ENCODE measurements at places on chromosomes 1 and 21.

DNA sequence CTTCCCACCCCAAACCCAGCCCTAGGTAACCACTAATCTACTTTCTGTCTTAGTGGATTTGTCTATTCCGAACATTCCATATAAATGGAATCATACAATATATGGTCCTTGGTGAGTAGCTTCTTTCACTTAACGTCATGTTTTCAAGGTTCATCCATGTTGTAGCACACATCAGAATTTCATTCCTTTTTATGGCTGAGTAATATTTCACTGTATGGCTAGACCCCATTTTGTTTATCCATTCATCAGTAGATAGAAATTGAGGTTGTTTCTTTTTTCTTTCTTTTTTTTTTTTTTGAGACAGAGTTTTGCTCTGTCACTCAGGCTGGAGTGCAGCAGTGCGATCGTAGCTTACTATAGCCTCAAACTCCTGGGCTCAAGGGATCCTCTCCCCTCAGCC is 3.2 kb downstream of the SPATA21 start:
- no peak for DNase-seq

DNA sequence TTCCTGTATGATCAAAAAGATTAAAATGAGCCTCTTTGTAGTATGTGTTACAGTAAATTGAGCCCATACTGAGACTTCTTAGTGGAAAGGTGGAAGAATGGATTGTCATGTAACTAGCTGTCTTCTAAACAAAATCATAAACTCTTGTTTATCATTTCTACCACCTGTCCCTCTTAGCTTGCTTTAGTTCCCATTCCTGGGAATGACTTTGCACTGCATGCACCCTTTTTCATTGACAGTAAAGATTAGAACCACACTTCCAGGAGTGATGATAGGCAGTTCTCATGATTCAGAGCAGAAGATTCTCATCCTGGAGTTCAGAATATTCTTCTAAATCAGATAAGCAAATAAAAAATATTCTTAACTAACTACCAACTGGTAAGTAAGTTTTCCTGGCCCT is 28.0 kb downstream of the DENND2D start:
- DNase-seq, result no peak

DNA sequence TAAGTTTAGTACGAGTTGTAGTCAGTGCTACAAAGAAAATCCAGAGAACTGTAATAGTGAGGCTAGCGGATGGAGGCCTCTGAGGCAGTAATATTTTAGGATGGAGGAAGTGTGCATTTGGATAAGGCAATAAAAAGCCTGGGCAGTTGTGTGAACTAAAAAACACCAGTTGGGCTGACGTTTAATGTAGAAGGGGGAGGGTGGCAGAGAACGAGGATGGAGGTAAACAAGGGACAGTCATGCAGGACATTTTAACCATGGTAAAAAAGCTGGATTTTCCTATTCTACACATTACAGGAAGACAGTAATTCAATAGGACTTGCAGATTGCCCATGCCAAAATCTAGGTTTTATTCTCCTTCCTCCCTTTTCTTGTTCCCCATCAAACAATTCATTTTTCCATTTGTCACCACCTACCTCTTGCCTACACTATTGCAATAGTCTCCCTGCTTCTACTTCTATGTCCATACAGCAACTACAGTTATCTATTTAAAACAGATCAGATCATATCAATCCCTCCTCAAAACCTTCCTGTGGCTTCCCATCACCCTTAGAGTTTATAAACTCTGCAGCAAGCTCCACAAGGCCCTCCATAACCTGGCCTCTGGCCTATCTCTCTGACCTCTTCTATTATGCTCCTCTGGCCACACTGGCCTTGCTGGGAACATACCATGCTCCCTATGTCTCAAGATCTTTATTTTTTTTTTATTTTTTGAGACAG is 27.7 kb downstream of the ERO1B start:
- DNase-seq, result no peak

GRCh38 chr1:32770741-32771548 is 46.2 kb downstream of the YARS1 start:
- no peak for DNase-seq

- DNase-seq, result no peak
Observed at GRCh38 chr1:92916899-92917298, 44.4 kb downstream of the DIPK1A start.

DNA sequence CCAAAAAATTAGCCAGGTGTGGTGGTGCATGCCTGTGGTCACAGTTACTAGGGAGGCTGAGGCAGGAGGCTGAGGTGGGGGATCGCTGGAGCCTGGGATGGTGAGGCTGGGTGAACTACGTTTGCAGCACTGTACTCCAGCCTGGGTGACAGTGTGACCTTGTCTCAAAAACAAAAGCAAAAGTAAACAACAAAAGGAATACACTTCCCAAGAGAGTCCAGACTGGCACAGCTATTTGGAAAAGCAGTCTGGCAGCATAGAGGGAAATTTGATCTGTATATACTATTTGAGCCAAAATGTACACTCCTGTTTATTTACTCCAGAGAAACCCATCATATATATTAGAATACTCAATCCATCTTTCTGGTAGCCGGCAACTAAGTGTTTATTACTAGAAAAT is 107.0 kb upstream of the HMCN1 start:
- no peak for DNase-seq

DNA sequence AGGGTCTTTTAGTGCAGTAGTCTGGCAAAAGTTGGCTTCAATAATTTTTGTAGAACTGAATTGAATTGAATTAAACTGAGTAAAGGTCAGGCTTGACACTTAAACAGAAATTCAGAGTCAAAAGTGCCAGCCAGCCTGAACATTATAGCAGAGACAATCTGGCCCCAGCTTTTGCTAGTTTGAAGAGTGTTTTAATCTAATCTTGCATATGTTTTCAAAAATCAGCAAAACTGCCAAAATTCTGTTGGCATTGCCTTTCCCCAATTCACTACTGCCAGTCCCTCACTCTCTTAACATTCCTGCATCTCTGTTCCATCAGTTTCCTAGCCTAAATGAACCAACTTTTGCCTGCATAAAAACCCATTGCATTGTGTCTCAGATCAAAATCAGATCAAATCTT is 403.8 kb downstream of the NUF2 start:
- DNase-seq, result no peak

All from hypothalamus (tissue), 51 donors.